Hematopoietic multipotent progenitor cell treated with erythropoietin and hydrocortisone succinate and interleukin-3 and kit ligand, for 8 days (in vitro differentiated cells): ENCODE measurements at places on chromosomes 11 and 22.

DNA sequence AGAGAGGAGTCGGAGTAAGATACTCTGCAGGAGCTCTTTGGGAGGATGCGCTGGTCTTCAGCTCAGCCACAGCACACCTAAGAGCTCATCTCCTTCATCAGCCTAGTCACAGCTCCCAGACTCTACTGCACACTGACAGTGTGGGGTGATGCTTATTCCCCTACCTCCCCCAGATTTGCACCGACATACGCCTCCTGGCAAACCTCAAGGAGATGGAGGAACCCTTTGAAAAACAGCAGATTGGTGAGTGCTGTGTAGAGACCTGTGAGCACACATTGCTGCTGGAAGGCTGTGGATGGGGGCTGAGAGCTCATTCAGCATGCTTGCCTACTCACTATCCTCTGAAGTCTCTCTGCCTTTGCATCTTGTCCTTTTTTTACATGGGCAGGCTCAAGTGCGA lies 9.3 kb upstream of the SGSM3 start:
- no peak for DNase-seq

- DNase-seq = no peak
Observed at GRCh38 chr11:64864473-64865285, 13.7 kb downstream of the EHD1 start.

- DNase-seq = no peak
Observed at GRCh38 chr11:69114811-69115523, 40.8 kb upstream of the SMIM38 start.

GRCh38 chr22:32661737-32662586 lies 139.5 kb upstream of the TIMP3 start:
- DNase-seq = no peak

DNA sequence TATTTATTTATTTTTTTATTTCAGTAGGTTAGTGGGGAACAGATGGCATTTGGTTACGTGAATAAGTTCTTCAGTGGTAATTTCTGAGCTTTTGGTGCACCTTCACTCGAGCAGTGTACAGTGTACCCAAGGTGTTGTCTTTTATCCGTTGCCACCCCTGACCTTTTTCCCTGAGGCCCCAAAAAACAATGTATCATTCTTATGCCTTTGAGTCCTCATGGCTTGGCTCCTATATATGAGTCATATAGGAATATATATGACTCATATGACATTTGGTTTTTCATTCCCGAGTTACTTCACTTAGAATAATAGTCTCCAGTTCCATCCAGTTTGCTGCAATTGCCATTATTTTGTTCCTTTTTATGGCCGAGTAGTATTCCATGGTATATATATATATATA lies 763.9 kb downstream of the NTM start:
- no peak for DNase-seq

DNA sequence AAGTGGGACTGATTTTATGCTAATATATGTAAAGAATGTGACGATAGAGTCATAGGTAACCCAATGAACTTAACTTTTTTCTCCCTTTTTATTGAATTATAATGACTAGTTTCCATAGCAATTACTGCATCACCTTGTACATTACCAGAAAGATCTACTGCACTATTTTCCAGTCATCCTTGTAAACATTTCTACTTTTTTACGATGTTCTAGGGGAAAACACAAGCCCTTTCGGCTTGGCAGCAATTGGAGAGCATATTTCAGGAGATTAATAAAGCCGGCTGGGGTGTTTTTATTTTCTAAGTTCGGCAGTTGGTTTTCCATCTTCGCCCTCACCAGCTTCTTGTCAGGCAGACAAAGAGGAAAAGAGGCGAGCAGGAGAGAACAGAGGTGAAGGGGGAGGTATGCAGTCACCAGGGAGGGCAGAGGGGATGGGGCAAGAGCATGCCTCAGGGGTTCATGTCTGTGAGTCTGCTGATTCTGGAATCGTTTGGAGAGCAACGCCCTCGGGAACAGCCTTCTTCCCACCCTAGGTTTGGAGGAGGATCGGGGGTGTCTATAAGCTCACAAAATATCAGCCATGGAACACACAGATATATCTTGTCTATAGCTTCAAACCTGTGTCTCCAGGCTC lies 476.4 kb downstream of the MIAT start:
- no peak for DNase-seq

DNA sequence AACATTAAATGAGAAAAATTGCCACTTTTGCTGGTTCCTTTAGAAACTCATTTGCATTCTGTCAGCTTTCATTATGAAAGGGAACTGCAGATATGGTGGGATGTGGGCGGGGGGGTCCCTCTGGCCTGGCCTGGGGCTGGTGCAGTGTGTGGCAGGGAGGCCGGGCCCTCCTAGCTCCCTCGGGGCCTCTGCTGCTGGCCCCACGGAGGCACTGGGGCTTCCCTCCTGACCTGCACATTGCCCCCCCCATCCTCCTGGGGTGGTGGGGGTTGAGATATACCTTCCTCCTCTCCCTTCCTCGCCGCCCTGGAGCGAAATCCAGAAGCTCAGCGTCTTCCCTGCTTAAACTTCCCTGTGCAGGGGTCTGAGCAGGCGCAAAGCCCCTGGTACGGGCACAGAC lies 1005.9 kb downstream of the BRD1 start:
- no peak for DNase-seq

GRCh38 chr11:13046637-13047570 lies 37.8 kb downstream of the RASSF10 start:
- DNase-seq = no peak

- peak; percentile 32 for DNase-seq
Observed at GRCh38 chr22:29478326-29479276, 1.4 kb upstream of the NEFH start.

DNA sequence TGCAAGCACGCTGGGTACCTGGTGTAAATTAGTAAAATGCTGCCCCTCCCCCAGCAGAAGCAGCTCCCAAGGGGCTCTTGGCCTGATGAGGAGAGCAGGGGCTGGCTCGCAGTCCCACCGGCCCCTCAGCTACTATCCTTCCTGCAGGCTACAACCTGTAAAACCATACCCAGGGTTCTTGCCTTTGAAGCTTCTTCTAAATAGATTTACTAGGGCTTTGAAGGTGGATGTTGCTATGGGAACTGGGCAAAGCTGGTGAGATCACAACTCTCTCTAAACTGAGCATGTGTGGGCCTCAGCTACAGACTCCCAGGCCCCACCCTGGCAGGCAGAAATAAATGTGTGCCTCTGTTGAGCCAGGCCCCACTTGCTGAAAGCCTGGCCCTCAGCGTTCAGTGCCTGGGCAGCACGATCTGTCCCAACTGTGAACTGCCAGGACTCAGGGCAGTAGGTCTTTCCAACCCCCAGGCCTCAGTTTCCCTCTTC lies 18.5 kb downstream of the CD5 start:
- DNase-seq = no peak

DNA sequence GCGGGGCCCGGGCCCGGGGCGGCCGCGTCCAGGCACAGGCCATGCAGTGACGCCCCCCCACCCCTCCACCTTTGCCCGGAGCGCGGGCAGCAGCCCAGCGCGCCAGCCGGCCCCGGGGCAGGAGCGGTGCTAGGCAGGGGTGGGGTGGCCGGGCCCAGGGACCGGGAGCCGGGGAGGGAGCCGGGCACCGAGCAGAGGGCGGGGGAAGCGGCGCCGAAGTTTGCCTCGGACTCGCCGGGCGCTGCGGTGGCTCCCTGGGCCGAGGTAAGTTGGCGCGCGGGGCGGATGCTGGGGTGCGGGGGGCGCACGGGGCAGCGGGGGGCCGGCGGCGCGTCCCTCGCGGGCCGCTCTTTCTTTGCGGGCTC lies 332 bp downstream of the TEAD1 start:
- no peak for DNase-seq

- no peak for DNase-seq
Observed at GRCh38 chr11:10503777-10504480, 37.1 kb downstream of the RNF141 start.

GRCh38 chr11:111299101-111300026 lies 1.0 kb downstream of the POU2AF3 start:
- DNase-seq = no peak

- DNase-seq = no peak
Observed at GRCh38 chr11:93606314-93606713, 55.2 kb upstream of the CEP295 start.

- DNase-seq = no peak
Observed at GRCh38 chr22:36291831-36292740, 39.2 kb downstream of the APOL1 start.

- DNase-seq = no peak
Observed at GRCh38 chr22:41908411-41909309, 6.2 kb downstream of the SHISA8 start.

GRCh38 chr11:58487170-58487569 lies 20.7 kb downstream of the OR5B21 start:
- DNase-seq = no peak

GRCh38 chr11:115775846-115776245 lies 271.6 kb upstream of the CADM1 start:
- DNase-seq = no peak

DNA sequence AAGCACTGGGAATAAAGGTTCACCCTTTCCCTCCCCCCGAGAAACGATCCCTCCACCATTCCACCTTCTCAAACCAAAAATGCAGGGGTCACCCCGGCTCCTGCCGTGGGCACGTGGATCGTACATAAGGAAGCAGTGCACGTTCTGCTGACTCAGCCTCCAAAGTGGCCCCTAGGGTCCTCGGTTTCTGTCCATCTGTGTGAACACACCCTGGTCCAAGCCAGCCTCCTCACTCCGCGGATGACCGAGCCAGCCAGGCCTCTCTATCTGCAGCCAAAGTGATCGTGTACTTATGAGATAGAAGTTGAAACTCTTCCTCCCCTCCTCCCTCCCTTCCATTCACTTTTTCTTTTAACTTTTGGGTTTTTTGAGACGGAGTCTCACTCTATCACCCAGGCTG lies 16.2 kb downstream of the C11orf24 start:
- no peak for DNase-seq

DNA sequence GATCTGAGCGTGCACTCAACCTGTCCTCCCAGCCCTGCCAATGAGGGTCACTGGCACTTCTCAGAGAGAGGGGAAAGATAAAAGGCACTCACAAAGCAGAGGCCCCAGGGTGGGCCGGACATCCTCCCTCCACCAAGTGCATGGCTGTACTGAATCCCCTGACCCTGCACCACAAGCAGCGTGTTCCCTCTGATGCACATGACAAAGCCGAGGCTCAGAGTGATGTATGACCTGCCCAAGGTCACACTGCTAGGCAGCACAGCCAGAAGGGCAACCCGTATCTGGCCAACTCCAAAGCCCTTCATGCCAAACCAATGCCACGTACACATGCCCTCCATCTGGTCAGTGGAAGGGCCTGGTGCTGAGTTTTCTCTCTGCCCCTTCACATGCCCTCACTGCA lies 22.1 kb downstream of the SPATA19 start:
- DNase-seq = no peak

DNA sequence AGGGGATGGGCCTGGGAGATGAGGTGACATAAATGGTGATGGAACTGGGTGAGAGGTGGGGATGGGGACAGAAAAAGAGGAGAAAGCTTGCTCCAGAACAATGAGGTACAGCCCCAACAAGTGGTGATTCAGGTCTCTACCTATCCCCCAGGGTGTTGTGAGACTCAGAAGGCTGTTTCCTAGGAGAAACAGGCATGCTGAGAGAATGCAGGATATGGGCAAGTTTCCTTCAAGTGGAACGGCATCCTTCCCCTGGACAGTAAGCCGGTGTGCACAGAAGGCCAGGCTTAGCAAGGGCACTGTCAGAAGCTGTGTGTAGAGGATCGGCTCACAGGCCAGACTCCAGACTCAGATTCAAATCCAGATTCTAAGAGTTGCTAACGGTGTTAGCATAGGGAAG lies 34.1 kb upstream of the CRTAM start:
- no peak for DNase-seq

DNA sequence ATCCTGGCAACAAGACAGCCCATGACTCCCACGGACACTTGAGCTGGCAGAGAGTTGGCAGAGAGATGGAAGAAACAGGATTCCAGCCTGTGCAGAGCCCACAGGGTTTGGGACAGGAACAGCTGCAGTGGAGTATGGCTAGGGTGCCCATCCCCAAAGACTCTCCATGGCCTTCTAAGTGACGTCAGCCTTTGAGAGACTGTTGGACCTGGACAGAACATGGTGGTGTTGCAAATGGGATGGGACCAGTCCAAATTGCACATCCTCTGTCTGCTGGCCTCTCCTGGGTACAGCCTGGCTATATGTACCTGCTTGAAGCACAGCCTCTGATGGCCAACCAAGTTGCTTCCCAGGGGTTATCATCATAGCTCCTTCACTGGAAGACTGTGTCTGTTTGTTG lies 34.5 kb downstream of the NOX4 start:
- no peak for DNase-seq

- DNase-seq = no peak
Observed at GRCh38 chr11:128231845-128232410, 355.4 kb downstream of the ETS1 start.

- DNase-seq = peak; percentile 59
Observed at GRCh38 chr11:13668957-13669521, 571 bp downstream of the FAR1 start.

DNA sequence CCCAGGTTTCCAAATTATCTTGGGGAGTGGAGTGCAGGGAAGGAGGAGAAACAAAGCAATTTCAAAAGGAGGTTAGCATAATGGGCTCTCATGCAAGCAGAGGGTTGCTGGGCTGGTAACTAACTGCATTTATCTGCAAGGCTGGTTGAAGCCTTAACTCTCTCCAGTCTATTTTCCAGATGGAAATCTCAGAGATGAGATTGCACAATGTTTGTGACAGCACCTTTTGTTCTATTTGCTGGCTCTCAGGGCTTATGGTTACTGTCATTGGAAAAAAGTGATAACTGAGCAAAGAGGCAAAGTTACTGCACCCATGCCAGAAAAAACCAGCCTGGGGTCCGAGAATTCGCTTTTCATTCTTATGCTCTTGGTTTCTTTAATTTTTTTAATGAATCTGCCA lies 33.2 kb downstream of the ABCC8 start:
- DNase-seq = no peak

GRCh38 chr22:44207981-44208317 lies 27.2 kb downstream of the PARVG start:
- no peak for DNase-seq

DNA sequence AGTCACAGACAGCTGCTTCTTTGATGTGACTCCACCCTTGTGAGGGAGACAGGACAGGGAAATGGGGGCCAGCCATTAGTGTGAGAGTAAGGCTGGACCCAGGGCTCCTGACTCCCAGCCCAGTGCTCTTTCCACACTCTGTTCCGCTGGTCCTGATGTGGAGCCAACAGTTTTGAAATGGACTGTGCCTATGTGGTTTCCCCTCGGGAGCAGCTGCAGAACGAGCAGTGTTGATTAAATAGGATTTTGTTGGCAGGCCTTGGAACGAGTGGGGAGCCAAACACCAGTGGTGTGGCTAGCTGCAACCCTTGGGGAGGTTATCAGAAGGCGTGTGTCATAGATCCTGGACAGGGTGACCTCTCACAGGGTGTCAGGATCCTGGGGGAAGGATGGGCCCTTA lies 66.5 kb upstream of the AMPD3 start:
- no peak for DNase-seq

GRCh38 chr11:57515332-57516060 lies at the start of gene SLC43A1:
Gene SLC43A1 (minus strand): TSS chr11:57515702. CDS start chr11:57514111, 1,591 bp downstream.
- DNase-seq = peak; percentile 72

GRCh38 chr11:73141031-73141308 lies 1.1 kb downstream of the FCHSD2 start:
- peak; percentile 18 for DNase-seq
